NCI-H2227 treated with DMSO at 0.1 percent for 48 hours (cell line): ENCODE measurements at places on chromosomes 2 and 18.

DNA sequence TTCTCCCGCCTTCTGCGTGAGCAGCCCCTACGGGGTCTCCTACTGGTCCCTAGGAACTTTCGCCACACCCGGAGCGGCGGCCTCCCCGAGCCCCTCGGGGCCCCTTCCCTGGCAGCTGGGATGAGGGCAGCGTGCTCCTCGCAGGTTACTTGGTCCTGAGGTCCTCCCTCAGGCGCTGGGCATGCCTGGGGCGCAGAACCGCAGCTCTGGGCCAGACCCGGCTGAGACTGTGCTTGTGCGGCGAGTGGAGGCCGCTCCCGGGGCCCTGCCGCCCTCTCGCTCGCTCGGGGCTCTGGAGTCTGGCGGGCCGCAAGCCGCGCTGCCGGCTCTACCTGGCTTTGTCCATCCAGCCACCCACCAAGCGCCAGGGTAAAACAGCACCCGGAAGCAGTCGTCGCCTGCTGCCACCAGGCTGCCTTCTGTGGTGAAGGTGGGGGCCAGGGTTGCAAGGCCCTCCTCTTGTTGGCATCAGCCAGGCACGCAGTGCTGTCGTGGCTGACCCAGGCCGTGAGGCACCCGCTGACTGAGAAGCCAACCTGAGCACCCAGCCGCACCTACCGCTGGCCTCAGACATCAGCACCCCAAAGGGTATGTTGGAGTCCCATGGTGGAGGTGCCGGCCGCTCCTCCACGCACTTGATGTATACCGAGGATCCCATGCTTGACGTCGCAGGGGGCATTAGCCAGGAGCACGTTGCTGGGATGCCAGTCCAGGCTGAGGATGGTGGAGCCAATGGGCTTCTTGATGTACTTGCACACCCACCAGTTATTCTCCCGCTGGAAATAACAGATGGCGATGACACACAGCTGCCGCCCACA, 46.1 kb upstream of the PTH2R start:
- DNase-seq, result no peak

GRCh38 chr18:35516789-35517188, 19.0 kb upstream of the INO80C start:
- DNase-seq, result no peak

DNA sequence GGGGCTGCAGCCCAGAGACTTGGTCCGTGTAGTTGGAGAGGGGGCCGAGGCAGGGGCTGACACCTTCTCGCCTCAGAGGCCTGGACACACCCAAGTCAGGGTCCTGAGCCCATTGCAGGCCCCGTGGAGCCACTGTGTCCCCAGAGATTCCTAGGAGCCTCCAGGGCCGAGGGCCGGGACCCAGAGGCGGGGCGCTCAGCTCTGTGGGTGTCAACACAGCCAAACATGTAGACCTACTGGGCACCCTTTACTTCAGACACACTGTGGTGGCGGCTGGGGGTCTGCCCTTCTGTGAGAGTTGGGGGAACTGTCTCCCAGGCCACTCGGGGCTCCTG, 459 bp upstream of the ESPNL start:
- DNase-seq, result no peak

DNA sequence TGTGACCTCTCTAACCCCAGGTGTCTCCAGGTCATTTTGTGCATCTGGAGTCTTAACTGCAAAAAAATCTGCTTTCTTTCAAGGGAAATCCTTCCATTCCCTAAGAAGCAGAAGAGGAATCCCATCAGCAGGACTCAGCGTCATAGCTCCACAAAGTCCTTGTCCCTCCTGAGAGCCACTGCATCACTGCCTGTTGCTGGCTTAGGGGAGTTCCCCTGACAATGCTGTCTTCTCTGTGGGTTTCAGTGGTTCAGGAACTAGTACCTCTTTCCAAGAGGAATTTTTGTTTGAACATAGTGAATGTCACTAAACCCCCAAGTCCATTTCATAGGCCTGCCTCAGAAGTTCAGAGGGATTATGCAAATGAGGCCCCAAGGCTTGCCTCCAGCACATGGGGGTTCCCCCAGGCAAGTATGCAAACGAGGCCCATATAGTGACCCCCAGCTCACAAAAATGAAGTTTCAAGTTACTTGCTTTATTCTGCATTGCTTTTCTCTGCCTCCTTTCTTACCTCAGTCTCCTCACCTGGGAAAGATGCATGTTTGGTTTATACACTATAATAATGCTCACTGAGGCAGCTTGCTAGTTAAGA, 513.9 kb upstream of the MEX3C start:
- DNase-seq, result no peak

GRCh38 chr2:402206-402605, 114.3 kb upstream of the ALKAL2 start:
- DNase-seq, result no peak
